Fibroblast of skin of right biceps (primary cell): ENCODE measurements at places on chromosomes 11 and 22.

GRCh38 chr11:297586-298405, 1.5 kb downstream of the IFITM5 start:
- no peak for DNase-seq

DNA sequence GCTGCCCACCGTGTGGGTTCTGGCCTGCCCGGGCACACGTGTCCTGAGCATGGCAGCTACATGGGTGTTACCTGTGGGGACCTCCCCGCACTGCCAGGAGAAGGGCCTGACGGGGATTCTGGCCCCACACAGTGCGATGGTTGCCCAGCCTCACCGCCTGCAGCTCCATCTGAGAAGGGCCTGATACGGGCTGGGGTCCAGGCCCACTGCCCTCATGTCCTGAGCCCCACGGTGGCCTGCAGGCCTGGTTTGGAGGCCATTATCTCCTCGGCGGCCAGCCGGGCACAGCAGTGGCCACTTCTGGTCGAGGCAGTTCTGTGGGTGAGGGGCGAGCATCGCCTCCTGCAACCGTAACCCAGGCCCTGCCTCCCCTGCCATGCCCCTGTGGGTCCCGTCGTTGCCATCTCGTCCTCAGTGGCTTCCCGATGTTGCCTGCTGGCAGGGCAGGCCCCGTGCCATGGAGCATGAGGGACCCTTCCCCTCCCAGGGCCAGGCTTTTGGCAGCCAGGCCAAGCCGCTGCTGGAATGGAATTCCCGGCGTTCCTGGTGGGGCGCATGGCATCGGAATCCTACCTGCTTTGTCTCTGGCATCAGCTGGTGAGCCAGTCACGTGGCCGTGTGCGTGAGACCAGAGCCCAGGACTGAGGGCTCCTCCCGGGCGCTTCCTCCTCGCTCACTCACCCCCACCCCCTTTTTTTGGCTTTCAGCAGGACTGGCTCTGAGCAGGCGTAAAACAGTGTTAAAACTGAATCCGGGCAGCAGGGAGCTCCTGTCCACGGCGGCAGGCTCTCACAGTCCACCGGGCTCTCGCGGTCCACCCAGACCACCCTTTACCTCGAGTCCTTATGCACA, 71.9 kb upstream of the PPARA start:
- no peak for DNase-seq

DNA sequence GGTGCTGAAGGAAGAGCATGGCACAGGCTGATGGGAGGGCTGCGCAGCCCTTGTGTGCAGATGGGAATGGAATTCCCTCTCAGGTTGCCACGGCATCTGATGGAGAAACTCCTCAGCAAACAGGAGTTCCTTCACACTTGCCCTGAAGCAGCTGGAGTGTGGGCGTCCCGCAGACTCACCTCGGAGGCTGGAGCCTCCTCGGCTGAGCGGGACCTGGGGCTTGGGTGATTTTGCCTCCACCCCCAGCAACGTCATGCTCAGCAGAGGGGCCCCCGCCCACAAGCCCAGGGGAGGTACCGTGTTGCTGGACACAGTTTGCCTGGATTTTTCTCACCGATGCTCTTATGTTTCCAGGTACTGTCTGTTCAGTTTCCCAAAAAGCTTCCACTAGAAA, 63.4 kb downstream of the MYO7A start:
- DNase-seq, result no peak

DNA sequence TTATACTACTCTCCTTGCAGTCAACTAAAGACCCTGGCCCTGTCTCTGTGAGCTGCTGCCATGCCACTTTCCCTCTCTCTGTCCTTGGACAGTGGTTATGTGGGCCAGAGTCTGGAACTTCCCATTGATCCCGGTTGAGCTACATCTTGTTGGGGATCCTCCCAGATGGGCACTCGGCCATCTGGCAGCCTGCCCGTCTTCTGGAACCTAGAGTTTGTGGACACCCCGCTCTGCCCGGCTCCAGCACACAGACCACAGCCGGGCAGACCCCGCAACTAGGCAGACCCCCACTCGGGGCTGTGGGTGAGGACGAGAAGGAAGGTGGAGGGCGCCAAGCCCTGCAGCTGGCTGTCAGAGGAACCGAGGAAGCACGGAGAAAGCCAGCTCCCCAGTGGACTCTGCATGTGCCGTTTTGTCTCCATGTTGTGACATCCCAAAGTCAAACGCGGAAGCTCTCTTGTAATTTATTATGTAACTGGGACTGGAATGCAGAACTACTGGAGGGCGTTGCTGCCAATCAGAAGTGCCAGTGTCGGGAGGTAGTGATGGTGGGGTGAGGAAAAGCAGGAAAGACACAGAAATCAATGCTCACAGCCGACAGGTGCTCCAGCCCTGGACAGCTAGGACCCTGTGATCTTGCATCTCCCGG, 207.7 kb downstream of the CEP164 start:
- DNase-seq, result no peak

DNA sequence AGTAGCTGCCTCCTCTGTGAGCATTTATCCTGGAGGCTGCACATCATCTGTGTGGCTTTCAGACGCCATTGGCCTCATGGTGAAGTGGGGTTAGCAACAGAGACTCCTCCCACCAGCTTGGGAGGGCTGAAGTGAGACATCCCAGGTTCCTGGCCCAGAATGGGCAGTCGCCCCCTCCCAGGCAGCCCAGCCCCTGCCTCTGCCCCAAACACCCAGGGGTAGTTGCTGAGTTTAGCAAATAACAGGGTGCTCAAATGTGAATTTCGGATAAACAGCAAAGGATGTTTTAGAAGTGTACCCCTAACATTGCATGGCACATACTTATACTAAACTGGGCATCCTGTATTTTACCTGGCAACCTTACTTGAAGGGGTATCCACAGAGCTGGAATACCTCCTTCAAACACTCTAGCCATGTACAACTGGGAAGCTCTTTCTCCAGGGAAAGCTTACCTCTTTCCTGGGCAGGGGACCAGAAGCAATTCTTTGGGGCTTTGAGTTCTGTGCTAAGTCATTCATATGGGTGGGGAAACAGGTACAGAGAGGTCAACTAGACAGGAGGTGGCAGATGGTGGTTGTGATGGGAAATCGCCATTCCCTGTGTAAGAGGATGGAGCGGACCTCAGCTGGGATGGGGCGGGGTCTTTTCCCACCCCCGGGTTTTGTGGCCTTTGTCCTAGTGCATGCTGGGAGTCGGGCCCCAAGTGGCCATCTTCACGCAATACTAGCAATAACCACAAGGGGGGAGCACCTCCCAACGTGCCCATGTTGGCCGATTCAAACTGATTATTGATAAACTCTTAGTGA, 19.3 kb downstream of the MTFP1 start:
- DNase-seq, result peak; percentile 62

GRCh38 chr11:7606496-7606895, 66.8 kb downstream of the CYB5R2 start:
- DNase-seq, result no peak

GRCh38 chr11:35322318-35322979, 96.9 kb downstream of the SLC1A2 start:
- DNase-seq, result no peak

- no peak for DNase-seq
Measured at GRCh38 chr11:121802542-121802941, 313.5 kb downstream of the BLID start.

- DNase-seq, result peak; percentile 82
Measured at GRCh38 chr11:9861860-9862725, 198.2 kb downstream of the SWAP70 start.

- DNase-seq, result peak; percentile 92
Measured at GRCh38 chr11:79414644-79415317, 26.0 kb downstream of the TENM4 start.

DNA sequence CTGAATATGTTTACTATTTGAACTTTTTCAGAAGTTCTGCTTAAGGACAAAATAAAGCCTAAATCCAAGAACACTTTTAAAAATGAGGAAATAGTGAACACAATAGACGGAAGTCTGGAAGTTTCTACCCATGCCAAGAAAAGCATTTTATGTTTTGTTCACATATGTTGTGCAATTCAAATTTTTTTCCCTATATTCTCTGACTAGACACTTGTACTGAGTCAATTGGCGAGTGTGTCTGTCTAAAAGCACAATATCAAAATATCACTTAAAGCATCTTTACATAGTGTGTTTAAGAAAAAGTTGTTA, 29.2 kb downstream of the INCENP start:
- DNase-seq, result no peak

- no peak for DNase-seq
Measured at GRCh38 chr22:38943882-38944281, 13.5 kb upstream of the APOBEC3A start.

- DNase-seq, result no peak
Measured at GRCh38 chr11:116595305-116595880, 177.4 kb downstream of the BUD13 start.

DNA sequence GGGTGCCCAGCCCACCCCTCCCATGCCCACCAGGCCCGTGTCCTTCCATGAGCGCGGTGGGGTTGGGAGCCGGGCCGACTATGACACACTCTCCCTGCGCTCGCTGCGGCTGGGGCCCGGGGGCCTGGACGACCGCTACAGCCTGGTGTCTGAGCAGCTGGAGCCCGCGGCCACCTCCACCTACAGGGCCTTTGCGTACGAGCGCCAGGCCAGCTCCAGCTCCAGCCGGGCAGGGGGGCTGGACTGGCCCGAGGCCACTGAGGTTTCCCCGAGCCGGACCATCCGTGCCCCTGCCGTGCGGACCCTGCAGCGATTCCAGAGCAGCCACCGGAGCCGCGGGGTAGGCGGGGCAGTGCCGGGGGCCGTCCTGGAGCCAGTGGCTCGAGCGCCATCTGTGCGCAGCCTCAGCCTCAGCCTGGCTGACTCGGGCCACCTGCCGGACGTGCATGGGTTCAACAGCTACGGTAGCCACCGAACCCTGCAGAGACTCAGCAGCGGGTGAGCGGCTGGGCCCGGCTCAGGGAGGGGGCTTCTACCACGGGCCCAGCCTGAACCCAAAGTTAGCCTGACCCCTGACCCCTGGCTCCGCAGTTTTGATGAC, 3.0 kb downstream of the PKP3 start:
- peak; percentile 67 for DNase-seq

DNA sequence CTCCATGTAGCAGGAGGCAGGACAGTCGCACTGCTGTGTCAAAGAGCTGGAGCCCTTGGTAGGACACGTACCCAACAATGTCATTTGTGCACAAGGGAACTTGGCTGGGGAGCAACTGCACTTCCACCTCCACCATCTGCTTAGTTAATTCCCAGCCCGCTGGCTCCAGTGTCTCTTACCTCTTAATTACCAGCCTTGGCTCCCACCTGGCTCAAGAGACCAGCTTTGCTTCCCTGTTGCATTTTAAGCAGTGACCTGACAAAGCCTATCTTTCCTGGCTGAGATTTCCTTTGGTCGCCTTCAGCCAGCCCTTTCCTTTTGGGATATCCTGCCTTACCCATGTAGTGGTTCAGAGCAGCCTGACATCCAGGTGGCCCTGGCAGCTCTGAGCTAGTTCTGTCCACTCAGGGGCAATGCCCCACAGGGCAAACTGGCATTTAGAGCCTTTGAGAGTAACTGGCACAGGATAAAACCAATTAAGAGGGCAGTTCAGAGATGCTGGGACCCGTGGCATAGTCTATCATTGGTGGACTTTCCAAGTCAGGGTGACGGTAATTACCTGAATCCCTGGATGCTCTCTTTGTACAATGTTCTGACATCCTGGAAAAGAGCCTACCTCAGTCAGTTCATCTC, 212.6 kb upstream of the SORL1-AS1 start:
- DNase-seq, result no peak

DNA sequence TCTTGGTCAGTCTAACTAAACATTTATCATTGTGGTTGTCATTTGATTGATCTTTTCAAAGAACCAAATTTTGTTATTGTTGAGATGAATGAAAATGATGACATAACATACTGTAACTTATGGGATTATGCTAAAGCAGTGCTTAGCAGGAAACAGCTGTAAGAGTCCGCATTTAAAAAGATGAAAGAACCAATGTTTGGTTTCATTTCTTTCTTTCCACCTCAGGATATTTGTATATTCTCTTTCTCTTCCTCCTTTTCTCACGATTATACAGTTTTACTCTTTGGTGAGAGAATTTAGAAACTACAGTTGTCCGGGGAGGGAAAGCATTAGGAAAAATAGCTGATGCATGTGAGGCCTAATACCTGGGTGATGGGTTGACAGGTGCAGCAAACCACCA, 23.1 kb downstream of the PIH1D2 start:
- no peak for DNase-seq

DNA sequence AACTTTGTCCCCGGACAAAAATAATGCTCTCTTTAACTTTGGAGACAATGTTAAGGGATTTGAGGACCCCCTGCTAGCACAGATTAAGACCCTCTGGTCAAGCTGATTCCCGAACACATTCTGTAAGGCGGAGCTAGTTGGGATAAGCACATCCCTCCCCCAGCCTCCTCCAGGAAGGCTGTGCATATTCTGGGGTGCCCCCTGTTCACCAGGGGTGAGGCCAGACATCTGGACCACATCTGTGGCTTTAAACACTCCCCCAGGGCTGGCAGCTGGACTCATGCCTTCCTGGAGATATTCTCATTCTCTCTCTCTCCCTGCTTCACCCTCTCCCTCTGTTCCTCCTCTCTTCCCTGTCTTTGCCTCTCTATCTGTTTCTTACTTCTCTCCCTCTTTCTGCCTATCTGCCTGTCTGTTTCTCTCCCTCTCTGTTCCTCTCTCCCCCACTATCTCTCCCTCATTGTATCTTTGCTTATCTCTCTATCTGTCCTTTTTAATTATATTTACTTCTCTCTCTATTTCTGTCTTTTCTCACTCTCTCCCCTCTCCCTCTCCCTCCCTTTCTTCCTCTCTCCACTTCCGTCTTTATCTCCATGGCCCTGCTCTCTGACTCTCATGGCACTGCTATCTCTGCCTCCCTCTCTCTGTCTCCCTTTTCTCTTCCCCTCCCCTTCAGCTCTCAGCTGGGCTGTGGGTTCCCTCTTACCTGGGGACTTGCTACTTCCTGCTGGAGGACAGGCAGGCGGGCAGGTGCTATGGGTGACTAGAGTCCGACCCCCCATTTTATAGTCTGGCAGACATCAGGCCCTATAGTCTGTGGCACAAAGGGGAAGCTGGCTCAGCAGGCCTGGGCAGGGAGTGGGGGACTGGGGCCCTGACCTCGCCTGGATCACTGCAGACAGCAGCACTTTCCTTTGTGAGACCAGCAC, at the start of gene CRYBB1:
TSS of gene CRYBB1 (minus strand) at position 757 of the 929 bp plus-strand sequence. CDS start 1,708 bp downstream, outside the sequence.
- no peak for DNase-seq

GRCh38 chr11:65633390-65634108, 4.4 kb upstream of the SIPA1 start:
- no peak for DNase-seq

- peak; percentile 18 for DNase-seq
Measured at GRCh38 chr22:35575116-35575748, 34.6 kb downstream of the RASD2 start.

DNA sequence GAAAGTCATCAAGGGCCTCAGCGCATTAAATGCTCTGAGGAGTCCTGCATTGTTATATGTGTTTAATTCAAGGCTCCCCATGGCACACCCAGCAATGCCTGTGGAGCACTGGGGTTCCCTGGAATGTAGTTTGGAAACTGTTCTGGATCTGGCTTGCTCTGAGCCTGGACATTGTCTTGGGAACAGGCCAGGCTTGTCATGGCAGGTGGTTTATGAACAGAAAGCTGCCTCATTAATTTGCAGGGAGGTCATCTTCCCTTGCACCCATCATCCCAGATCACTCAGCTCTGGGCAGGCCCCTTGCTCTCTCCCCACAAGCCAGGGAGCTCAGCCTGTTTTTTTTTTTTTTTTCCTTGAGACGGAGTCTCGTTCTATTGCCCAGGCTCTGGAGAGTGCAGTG, 32.9 kb downstream of the RPS6KA4 start:
- DNase-seq, result no peak
